Activated B cell treated with CpG ODN at 0.5 μM for 24 hours (primary cell): ENCODE measurements at places on chromosomes 7 and 10.

- DNase-seq: no peak
These were observed 203.4 kb upstream of the GPR26 start for GRCh38 chr10:123462756-123463155.

GRCh38 chr7:46630031-46630430 is 709.0 kb upstream of the IGFBP3 start:
- no peak for DNase-seq

DNA sequence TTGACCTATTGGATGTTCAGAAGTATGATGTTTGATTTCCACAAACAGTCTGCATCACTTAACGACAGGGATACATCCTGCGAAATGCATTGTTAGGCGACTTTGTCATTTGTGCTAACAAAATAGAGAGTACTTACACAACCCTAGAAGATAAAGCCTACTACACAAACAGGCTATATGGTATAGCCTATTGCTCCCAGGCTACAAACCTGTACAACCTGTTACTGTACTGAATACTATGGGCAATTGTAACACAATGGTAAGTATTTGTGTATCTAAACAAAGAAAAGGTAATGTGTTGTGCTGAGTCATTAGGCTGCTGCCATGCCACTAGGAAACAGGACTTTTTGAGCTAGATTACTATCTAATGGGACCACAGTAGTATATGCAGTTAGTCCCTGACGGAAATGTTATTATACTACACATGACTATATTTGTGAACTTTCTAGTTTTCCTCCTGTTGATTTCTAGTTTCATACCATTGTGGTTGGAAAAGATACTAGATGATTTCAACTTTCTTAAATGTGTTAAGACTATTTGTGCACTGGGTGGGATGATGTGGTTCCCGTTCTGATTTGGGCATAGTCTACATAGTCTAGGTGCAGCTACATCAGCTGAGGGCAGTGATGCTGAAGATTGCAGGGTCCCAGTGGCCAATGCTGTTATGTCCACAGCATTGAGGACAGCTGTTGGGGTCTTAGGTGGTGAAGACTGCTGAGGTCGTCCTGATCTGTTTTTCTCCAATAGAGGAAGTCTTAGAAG is 161.7 kb downstream of the HTR7 start:
- DNase-seq: no peak

DNA sequence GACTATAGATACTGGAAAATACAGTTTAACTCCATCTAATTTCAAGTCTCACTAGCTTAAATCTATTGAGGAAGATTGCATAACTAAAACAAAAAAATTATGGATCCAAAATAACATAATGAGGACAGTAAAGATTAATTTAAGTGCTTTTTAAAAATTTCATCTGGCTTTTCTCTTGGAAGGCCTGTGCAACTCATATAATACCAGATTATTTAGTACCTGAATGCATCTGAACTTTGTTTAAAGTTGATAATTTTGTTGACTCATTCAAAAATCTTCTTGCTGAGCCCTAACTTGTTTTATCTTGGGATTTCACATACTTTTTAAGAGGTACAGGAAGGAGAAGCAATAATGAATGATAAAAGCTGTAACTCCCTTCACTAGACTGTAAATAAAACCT is 146.5 kb downstream of the CSTF2T start:
- no peak for DNase-seq

GRCh38 chr10:109966961-109967738 is 40.6 kb upstream of the ADD3 start:
- no peak for DNase-seq

DNA sequence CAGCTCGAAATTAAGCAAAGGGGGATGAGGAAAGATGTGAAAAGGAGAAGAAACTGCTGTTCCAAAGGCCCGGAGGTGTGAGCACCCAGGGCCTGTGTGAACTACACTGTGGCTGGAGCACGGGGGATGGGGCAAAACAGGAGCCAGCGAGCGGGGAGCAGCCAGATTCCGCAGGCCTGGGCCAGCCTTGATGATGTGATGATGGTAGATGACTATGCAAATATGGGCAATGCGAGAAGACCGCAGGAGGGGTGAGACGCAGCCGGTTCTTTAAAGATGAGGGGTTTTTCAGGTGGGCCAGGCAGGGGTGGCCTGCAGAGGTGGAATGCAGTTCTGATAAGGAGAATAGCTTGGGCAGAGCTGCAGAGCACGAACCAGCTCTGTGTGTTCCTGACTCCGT is 61.5 kb downstream of the LANCL2 start:
- DNase-seq: no peak

- no peak for DNase-seq
These were observed 537 bp downstream of the NAPEPLD start for GRCh38 chr7:103148131-103148993.

- no peak for DNase-seq
These were observed 72.6 kb upstream of the TOMM7 start for GRCh38 chr7:22895140-22895827.

DNA sequence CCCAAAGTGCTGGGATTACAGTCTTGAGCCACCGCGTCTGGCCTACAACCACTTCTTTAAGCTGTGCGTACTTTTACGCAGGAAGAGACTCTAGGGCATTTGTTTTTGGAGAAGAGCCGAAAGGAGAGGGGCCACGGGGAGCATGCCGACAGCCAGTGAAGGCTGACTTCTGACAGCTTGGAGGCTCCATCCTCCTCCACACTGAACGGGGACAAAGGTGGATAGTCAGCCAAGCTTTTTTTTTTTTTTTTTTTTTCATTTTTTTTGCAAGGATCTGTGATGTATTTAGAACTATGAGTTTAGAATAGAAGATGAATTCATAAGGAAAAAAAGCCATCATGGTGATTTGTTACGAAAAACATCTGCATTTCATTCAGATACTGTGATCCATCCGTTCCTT is 221.7 kb downstream of the ARHGAP21 start:
- no peak for DNase-seq

DNA sequence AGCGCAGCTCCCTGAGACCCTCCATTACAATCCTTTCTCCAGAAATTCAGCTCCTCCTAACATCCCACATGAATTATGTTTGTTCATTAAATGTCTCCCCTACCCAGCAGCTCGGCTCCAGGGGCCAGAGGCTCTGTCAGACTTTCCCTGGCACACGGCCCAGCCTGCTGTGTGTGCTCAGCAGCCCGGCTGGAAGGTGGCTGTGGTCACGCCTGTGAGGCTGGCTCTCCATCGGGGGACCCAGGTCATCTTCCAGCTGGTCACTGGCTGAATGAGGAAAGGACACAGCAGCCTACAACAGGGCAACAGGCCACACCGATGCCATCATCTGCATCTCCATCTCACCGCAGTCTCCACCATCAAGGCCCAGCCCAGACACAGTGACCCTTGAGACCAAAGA is 219.8 kb downstream of the MAD1L1 start:
- DNase-seq: no peak

- DNase-seq: peak; percentile 37
These were observed at the start of gene ABCB1 for GRCh38 chr7:87600130-87601124. ABCB1 (minus strand) TSS chr7:87600884; CDS start chr7:87600184, 700 bp downstream.

GRCh38 chr10:24879861-24880260 is 72.5 kb downstream of the PRTFDC1 start:
- DNase-seq: no peak

DNA sequence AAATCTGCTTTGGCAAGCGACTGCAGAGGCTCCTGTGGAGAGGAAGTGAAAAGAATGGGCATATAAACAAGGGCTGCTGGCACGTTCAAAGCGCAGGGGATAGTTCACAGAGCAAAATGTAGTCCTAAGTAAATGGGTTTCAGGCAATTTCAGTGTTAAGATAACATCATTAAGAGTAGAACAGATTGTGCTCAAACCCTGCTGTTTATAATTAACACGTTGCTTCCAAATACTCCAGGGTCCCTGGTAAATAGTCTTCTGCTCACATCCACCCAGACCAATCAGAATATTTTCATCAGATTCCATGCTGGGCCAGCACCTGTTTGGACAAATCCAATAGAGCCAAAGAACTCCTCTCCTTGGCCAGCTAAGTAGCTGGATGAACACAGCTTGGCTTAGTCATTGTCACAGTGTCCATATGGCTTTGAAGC is 81.4 kb downstream of the ORC5 start:
- no peak for DNase-seq

DNA sequence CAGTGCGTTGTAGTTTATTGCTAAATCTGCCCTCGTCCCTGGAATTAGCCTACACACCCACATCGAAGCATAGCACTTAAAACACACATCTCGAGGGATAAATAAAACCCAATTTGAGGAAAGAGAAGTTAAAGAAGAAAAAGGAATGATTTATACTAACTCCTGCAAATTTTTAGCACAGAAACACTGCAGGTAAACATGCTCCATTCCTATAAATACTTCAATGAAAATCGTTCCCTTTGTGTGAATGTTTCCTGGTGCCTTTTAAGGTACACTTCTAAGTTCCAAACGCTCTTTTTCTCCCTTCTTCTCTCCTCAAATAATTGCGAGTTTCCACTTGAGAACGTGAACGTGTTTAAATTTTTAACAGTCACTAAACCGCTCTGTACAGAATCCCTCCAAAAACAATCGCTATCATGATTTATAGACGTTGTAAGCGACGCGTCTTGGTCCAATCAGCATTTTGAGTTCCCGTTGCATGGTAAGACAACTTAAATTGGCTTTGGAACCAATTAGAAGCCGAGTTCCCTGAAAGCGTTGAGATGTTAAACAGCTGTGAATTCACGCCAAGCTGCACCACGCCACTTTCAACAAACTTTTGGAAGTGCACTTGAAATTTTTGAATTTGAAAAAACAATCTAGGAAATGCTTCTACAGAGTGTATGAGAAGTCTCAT is 12.5 kb upstream of the EBLN1 start:
- no peak for DNase-seq

- no peak for DNase-seq
These were observed 99.3 kb upstream of the CDK1 start for GRCh38 chr10:60678978-60679377.

DNA sequence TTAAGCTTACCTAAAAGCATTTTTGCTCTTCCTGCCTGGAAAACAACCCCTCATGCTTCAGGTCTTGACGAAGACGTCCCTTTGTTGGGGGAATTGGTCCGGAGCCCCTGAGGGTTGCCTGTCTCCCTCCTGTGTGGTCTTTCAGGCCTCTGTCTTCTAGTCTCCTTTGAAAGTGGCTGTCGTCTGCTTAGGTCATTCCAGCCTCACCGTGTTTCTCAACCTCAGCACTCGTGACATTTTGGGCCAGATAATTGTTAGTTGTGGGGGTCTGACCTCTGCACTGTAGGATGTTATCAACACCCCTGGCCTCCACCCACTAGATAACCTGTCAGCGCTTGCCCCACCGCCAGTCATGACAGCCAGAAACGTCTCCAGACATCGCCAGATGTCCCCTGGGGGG is 219.1 kb downstream of the TCF7L2 start:
- DNase-seq: no peak

DNA sequence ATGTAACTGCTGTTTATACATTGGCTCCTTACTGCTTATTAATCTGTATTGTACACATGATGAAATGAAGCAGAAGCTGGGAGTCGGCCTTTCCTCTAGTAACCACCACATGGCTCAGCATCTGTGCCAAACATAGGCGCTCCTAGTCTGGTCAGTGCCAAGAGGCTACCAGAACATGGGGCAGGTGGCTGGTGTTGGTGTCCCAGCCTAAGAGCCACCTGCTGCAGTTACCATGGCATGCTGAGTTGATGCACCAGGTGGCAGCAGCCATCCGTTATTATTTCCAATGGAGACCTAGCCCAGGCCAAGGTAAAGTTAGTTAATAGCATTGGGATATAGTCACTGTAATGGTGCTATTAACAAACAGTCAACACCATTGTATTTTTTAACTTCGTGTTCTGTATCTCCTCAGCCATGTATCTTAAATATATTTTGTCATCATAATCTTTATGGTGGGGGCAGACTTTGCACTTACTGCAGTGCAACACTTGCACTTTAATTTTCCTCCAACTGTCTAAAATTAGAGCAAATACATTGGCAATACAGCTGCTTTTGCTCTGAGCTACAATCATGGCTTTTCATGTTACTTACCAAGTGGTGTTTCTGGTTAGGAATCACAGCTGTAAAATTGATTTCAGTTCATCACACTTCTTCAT is 33.1 kb downstream of the HBP1 start:
- no peak for DNase-seq

- DNase-seq: no peak
These were observed 182.1 kb upstream of the SHH start for GRCh38 chr7:155994279-155994811.

DNA sequence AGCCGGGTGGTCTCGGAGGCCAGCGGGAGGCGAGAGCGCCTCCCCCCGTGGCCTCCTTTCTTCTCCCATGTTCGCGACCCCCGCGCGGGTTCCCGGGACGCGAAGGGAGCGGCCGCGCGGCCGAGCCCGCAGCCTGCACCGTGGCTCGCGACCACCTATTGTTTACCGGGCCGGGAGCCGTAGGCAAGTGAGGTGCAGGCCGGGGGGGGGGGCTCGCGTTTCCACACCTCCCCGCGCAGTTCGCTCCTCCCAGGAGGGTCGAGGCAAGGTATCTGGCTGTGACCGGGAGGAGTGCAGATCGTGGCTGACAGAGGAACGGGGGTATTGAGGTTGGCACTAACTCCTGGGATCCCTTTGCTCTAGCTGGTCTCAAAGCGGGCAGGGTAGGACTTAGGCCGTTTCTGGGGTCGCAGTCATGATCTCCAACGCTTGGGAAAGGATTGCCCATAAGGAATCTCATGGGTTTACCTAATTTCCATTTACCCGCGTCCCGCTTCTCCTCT is 734 bp downstream of the PTPN12 start:
- DNase-seq: no peak

DNA sequence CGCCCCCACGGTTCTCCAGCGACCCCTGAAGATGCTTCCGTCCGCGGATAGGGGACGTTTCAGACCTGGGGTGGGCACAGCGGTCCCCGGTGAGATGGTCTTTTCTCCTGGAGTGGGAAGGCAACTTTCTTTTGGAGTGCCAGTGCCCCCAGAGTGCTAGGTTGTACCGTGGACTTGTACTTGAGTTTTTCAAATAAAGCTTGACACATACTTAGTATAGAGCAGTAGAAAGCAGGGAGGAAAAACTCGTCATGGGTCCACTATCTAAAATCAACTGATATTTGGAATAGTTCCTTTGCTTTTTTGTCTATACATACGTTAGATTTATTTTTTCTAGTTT is 28.4 kb downstream of the RBM20 start:
- DNase-seq: no peak
